Activated CD4-positive, alpha-beta memory T cell treated with anti-CD3 and anti-CD28 coated beads for 36 hours (primary cell): ENCODE measurements at places on chromosomes 16 and 17. TPM values are rescaled to one million over a fixed set of nuclear protein-coding genes. Genes with fewer than 3 reads are reported as not detected.
A peak's percentile ranks its signal among the peaks of the same experiment; 100 is the strongest.

FMNL1 gene
- total RNA-seq: 331 TPM

APOBR gene
- total RNA-seq: 2.9 TPM

CSHL1 gene
- total RNA-seq: not detected

NOG gene
- not detected for total RNA-seq

DNA sequence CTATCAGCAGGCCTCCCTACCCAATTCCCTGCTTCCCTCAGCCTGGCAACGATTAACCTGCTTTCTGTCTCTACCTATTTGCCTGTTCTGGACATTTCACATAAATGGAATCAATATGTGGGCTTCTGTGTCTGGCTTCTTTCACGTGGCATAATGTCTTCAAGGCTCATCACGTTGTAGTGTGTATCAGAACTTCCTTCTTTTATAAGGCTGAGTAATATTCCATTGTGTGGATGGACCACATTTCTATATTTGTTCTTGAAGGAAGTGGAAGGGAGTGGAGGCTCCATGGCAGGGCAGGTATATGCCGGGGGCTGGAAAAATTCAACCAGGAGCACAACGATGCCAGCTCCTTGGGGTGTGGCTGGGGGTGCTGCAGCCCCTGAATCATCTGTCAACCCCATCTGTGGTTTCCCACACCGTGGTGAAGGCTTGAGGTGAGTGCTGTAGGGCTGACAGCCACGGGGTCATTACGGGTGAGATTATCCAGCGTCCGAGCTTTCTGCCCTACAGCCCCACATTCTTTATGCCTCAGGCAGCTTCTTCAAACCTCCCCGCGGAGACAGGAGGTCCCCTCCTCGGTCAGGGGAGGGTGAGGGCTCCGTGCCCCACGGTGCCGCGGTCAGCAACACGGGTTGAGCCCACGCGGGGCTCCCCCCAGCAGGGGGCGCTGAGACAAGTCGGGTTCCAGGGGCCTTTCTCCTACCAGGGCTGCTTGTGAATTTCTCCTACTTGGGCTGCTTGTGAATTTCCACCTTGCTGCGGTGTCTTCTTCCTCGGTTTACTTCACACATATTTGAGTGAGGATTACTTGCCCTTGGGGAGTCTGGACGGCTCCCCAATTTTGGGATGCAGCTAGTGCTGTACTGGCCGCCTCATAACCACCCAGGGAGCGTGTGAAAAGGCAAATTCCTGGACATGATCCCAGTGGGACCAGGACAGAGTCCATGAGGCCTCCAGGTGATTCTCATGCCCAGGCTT is 18.3 kb upstream of the WFIKKN2 start:
- H3K4me1 ChIP-seq: peaks cover 2% of the 10 kb centered on the region
- no peaks in the 10 kb centered on the region for H3K36me3 ChIP-seq
- H3K27me3 ChIP-seq: peaks cover 11% of the 10 kb centered on the region

GRCh38 chr16:85466304-85466700 is 146.8 kb upstream of the GSE1 start:
- peaks cover 5% of the 10 kb centered on the region for H3K4me1 ChIP-seq
- H3K27me3 ChIP-seq: peaks cover 17% of the 10 kb centered on the region
- no peaks in the 10 kb centered on the region for H3K36me3 ChIP-seq
- no peak overlapping the region for H3K27ac ChIP-seq

- no peaks in the 10 kb centered on the region for H3K27me3 ChIP-seq
- peak; percentile 26 for DNase-seq
- H3K27ac ChIP-seq: peak overlapping the region; percentile 64
- H3K4me3 ChIP-seq: no peak overlapping the region
- H3K4me1 ChIP-seq: peaks cover 16% of the 10 kb centered on the region
- H3K36me3 ChIP-seq: peaks cover 16% of the 10 kb centered on the region
Measured at GRCh38 chr17:29645515-29646051, 22.9 kb upstream of the CORO6 start.

DNA sequence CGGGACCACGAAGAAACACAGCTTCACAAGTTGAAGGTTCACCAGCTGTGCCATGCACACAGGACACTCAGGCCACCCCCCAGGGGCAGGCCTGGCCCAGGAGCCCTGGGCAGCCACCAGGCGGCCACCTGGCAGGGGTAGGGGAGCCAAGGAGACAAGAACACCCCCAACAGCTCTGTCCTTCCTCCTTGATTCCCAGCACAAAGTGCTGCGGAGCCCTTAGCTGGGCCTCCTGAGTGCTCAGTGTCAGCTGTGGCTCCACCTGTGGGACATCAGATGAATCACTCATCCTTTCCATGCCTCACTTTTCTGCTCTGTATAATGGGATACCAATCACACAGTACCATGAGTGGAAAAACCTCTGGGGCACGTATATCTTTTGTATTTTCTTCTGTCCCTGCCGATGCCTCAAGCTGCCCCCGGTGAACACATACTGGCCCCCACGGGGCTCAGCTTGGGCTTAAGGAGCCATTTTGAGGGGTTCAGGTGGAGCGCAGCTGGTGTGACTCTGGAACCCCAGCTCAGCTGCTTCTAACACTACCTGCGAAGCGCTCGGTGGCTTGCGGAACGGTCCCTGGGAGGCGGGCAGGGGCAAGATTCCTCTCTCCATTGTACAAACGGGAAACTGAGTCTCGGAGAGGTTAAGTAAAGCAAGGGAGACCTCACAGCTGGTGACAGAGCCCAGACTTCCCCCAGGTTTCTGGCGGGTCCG is 12.0 kb downstream of the GALK1 start:
- H3K36me3 ChIP-seq: no peaks in the 10 kb centered on the region
- peak; percentile 15 for DNase-seq
- H3K4me1 ChIP-seq: peaks cover 20% of the 10 kb centered on the region
- H3K27ac ChIP-seq: no peak overlapping the region
